ENCODE measurements at places on chromosomes 1 and 21.

DNA sequence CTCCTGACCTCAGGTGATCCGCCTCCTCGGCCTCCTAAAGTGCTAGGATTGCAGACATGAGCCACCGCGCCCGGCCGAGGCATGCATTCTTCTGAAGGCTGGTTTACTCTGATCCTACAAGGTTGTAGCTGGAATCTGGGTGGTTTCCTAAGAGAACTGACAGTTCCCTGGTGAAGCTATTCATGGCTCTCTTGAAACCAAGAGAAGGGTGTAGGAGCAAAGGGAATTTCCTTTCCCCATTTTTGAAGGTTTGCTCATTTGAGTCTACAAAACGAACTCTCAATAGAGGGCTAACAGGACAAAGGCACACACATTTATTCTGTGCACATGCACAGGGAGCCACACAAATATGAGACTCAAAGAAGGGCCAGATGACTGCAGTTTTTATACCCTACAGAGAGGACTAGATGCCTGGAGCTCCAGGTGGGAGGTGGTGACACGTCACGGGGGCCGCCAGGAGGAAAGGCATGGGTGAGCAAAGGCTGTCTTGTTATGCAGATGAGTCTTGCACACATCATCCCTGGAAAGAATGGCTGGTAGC, 49.5 kb upstream of the ERRFI1 start:
- no peak for DNase-seq

DNA sequence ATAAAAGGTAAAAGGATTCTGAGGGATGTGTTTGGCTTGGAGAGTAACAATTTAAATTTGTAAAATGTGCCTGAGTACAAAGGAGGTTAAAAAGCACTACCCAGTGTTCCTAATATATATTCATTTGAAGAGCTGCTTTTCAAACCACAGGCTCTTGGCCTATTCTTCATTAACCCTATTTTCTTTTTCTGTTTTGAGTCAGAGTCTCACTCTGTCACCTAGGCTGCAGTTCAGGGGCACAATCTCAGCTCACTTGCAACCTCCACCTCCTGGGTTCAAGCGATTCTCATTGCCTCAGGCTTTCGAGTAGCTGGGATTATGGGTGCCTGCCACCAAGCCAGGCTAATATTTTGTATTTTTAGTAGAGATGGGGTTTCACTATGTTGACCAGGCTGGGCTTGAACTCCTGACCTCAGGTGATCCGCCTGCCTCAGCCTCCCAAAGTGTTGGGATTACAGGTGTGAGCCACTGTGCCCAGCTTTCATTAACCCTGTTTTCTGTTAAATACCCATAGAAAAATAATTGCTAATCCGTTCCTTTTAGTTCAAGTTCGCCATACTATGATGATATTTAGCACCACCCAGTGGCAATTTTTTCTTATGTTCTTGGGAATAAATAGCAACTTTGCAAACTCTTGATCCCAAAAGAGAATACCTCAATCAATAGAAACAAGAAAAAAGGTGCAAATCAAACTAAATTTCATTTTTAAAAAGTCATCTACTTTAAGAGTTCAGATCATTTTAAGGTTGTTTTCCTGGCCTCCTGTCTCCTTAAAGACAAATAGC, 30.5 kb downstream of the ZBTB8OS start:
- DNase-seq, result peak; percentile 12

DNA sequence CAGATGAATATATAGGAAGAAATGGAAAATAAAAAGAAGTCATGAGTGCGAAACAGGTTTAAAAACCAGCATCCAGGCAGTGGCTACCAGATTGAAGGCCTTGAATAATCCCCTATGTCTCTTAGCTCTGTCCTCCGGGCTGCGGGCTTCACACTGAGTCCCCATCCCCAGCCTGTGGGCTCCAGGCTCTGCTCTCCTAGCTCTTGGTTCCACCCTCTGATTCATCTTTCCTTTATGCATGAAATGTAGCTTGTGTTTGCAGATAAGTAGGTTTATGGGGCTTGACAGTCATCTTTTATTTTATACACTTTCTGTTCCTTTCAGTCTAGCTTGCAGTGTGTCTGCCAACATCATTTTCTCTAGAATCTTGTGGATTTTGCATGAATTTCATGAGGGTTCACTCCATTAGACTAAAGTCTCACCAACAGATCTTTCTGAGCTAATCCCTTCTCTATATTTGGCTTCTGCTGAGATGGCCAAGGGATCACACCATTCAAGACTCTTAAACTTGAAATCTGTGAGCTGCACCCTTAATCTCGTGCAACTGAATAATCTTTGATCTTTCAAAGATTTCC, 174.5 kb downstream of the PLPPR4 start:
- no peak for DNase-seq

DNA sequence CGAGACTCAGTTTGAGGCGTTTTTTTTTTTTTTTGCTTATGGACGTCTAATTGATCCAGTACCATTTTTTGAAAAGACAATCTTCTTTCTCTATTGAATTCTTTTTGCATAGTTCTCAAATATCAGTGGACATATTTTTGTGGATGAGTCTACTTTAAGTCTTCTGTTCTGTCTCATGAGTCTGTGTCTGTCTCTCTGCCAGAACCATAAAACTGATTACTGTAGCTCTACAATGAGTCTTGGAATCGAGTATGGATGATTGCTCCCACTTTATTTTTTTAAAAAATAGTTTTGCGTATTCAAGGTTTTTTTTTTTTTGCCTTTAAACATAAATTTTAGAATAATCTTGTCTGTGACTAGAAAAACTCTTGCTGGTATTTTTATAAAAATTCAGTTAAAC, 323.5 kb downstream of the ZNF326 start:
- DNase-seq, result no peak

DNA sequence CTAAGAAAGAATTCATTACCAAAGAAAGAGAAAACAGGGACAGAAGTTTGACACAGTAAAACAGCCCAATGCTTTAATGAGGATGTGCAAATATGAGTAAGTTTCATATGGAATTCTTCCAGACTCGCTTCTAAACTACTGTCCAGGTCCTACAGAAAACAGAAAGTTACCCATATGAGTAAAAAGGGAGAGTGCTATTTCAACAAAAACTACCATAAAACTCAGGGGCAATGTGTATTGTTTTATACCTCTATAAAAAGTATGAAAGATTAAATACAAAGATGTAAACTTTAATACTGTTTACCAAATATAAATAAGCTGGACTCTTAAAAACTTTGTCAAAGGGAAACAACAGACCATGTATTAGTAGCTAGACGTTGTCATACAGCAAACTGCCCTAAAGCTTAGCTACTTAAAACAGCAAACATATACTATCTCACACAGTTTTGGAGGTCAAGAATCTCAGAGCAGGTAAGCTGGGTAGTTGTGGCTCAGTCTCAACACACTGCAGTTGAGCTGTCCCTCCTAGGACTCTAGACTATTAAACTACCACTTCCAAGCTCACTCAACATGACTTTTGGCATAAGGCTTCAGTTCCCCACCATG, 174.9 kb downstream of the COP1 start:
- DNase-seq, result no peak

GRCh38 chr1:110230381-110231199, 20.5 kb downstream of the KCNC4 start:
- no peak for DNase-seq

- DNase-seq, result peak; percentile 39
Observed at GRCh38 chr1:32925403-32926162, 24.4 kb upstream of the TMEM54 start.

GRCh38 chr1:77382366-77382765, 100.5 kb downstream of the AK5 start:
- DNase-seq, result no peak

All from AG08395 (cell line).